ENCODE measurements at places on chromosomes 2 and 18.

GRCh38 chr2:150339282-150339681, 148.2 kb downstream of the RND3 start:
- no peak for DNase-seq

- no peak for DNase-seq
Measured at GRCh38 chr2:170101789-170102188, 76.2 kb upstream of the MYO3B start.

GRCh38 chr2:72031346-72032110, 116.1 kb downstream of the CYP26B1 start:
- DNase-seq = no peak

GRCh38 chr2:105804266-105804665, 59.6 kb downstream of the NCK2 start:
- DNase-seq = no peak

DNA sequence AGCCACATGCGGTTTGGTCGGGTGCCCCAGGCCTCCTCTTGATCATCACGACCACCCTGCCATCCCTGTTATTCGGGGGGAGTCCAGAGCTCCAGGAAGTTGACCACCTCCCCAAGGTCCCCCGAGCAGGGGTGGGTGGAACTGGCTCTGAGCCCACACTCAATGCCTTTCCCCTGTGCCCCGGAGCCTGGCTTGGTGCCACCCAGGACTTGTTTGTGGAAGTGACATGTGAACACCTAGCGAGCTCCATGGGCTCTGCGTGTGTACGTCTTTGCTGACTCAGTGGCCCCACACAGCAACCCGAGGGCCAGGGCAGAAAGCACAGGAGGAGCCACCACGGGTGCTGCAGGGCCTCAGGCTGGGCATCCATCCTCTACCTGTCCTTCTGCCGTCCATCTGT, 32.5 kb downstream of the ODC1 start:
- no peak for DNase-seq

GRCh38 chr18:45723567-45724355, at the start of gene SLC14A1:
TSS of gene SLC14A1 (plus strand) at chr18:45724181. CDS start at chr18:45730321, 6,140 bp downstream.
- DNase-seq = no peak

DNA sequence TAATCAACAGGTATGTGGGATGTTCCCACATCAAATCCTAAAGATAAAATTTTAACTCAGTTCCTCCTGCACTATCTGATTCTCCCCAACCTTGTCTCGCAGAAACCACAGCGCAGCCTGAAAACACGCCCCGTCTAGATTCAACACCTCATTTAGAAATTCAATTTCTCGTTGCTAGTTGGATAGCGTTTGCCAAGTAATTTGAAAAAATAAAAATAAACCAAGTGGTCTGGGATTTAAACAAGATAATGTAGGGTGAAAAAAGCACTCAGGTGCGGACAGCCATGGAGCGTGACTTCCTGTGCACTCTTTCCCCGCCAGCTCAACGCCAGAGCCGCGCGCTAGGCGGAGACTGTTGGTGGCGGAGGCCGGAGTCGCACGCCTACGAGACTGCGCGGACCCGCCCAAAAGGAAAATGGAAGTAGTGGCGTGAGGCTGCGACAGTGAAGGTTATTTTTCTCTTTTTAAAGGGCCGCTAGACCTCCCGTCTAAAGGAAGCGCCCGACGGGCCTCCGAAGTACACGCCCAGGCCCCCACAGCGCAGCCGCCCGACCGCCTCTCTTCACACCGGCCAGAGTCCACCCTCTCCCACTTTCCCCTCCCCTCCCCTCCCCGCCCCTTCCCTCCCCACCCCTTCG, 615 bp upstream of the CCNT2 start:
- DNase-seq = no peak

GRCh38 chr2:186347472-186347871, 138.6 kb upstream of the ZC3H15 start:
- DNase-seq = no peak

DNA sequence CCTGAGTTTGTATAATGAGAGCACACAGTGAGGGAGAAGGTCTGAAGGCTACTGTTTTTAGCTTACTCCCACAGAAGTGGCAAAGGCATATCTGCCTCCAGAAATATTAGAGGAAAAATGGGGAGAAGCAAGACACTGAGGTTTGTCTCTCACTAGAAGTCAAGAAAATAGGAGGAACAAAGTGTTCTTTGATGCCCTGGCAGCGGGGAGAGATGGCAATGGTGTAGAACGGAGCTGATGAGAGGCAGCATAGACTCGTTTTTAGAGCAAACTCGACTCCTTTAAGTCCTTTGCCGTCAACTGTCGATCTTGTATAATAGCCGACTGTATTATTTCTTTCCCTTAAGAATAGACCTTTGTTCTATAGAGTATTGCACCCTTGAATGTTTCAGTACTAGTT, 73.8 kb downstream of the ANKRD44 start:
- DNase-seq = no peak

GRCh38 chr2:70922235-70923234, 13.2 kb upstream of the ATP6V1B1 start:
- DNase-seq = no peak

DNA sequence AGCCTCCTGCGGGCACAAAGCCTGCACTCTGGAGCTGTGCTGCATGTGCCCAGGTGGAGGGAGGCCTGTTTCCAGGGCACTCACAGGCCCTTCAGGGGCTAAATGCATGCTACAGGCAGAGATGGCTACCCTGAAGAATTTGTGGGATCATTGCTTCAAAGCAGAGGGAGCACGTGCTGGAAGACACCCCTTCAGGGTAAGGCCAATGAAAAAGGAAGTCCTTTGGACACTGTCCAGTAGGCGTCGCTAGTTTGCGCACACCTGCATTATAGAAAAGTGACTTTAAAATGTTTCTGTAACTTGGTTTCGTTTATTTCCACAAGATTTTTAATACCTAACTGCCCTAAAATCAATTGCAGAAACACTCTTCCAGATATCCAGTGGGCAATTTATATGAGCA, 325.3 kb downstream of the ZNF516 start:
- no peak for DNase-seq

GRCh38 chr2:85265304-85265703, 62.5 kb downstream of the TGOLN2 start:
- no peak for DNase-seq

DNA sequence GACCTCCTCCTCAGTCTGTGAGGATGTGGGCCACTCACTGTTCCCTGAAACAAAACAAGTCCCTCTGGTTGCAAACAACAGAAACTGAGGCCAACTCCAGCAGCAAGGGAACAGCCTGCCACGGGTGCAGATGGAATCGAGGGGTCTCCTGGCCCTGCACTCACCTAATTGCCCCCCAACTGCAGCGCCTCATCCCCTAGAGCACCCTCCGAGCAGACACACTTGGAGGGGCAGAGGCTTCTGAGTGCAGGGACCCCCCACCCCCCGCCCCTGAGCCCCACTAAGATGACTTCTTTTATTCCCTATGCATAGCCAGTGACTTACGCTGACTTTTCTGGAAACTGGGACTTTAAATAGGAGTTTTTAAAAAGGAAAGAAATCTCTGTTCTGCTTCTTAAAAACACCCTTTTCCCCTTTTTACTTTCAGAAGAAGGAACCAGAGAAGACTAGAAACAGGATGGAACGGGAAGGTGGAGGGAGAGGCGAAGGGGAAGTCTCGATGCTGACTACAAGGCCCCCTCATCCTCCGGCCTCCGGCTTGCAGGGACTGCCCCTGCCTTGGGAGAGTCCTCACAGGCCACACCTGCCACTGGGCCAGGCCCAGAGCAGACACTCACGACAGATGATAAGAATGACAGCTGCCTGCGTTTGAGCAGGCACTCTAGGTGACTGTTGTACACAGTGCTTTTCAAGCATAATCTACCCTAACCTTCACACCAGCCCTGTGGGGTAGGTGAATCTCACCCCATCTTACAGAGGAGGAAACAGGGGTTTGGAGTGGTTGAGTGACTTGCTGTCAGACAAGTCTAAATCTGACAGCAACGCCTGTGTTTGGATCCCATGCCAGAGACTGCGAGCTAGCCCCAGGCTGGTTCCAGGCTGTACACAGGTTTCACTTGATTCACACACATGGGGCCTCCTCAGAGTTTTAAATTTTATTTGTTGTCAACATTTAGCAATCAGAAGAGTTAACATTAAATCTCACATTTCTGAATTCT, 28.2 kb upstream of the BIN1 start:
- no peak for DNase-seq
